ENCODE measurements at places on chromosomes 6 and 20.

DNA sequence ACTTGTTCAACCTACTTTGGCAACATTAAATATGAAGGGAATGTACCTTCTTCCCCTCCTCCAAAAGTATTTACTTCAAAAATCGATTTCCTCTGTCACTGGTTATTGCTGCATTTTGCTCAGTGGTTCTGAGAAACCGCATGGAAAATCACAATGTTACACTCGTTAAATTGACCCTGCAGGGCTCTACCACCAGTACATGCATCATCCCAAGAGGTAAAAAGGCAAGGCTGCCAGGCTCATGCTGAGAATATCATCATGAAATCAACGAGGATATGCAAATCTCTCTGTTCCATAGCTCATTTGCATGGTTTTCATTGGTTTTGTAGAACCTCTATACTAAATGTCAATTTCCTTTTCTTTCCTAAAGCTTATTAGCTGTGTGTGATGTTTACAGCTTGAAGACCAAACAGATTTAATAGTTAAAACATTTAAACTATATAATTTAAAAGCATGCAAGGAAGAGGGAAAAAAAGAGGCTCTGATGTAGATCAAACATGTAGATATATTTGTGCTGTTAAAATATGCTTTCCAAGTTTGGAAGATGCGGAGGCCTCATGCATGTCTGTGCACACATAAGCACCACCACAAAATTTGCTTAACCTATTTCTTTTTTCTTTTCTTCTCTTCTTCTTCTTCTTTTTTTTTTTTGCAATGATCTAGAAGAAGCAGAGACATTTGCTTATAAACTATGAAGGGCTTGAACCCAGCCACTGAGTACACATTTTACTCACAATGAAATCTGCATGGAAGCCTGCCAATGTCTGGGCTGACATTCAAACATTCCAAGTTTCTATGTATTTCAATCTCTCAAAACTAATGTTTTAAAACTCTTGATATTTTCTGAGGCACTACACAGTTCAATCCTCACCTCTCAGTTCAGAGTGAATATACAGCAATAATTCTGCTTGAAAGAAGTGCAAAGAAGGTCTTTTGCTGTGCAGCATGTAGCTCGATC is 194.0 kb downstream of the GMPR start:
- peak; percentile 75 for DNase-seq

DNA sequence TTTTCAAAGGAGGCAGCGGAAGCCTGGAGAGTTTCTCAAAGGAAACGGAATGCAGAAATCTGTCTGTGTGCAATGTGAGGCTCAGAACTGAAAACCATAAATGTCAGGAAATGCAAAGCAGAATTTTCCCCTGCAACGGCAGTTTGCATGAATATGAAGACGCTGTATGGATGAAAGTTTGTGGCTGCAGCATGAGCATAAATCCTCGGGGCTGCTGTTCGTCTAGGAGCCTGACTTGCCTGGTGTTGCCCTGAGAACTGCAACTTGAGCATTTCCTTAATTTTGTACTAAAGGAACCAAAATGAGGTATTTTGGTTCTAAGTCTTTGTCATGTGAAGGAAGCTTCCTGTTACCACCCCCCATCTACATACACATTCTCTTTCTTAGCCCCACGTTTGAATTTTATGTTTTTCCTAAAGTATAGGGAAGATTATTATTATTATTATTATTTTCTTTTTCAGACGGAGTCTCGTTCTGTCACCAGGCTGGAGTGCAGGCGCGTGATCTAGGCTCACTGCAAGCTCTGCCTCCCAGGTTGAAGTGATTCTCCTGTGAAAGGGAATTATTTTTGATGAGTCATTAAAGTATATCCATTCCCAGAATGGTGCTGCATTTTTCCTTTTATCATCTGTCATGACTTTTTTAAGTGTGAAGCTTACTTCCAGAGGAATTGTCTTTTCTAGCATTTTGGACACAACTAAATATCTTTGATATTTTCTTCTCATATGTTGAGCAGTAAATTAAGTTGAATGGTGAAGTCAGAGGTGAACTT is 33.1 kb downstream of the MTHFD1L start:
- DNase-seq: no peak

- DNase-seq: no peak
Measured at GRCh38 chr6:163950159-163950558, 535.6 kb downstream of the QKI start.

DNA sequence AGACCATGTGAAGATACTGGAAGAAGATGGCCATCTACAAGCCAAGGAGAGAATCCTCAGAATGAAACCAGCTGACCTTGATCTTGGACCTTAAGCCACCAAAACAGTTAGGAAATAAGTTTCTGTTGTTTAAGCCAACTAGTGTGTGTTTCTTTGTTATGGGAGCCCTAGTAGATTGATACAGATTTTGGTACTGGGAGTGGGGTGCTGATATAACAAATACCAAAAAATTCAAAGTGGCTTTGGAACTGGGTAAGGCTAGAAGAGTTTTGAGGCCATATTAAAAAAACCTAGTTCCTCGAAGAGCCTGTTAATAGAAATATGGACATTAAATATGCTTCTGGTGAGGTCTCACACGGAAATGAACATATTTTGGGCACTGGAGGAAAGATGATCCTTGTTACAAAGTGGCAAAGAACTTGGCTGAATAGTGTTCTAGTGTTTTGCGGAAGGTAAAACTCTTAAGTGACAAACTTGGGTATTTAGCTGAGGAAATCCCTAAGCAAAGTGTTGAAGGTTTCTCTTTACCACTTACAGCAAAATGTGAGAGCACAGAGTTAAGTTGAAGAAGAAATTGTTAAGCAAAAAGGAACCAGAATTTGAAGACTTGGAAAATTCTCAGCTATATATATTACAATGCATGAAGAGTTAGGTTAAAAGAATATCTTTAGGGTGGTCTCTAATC is 55.1 kb upstream of the CD83 start:
- no peak for DNase-seq

- DNase-seq: no peak
Measured at GRCh38 chr20:6420336-6420735, 297.5 kb upstream of the FERMT1 start.

Data from osteoblast (primary cell).